ENCODE measurements at places on chromosomes 11 and 22. TPM values are rescaled to one million over a fixed set of nuclear protein-coding genes. Genes with fewer than 3 reads are reported as not detected.

The FXYD6 gene
- 78.3 TPM for polyA plus RNA-seq

DNA sequence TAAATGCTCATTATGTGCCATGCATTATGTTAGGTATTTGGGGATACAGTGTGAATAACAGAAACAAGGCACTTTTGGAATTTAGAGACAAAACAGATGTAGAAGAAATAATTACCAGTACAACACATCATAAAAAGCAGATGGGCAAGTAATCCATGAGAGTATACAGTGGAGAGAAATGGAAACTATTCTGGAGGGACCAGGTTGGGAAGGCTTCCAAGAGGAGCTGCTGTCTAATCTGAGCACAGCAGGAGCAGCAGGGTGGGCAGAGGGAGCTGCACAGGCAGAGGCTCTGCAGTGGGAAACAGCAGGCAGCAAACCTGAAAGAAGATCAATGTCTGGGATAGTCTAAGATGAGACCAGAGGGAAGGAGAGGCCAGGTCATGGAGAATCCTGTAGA is 268.7 kb upstream of the CCDC90B start:
- DNase-seq: no peak

GRCh38 chr11:20015529-20016427 is 144.5 kb downstream of the DBX1 start:
- no peak for DNase-seq

GRCh38 chr11:5928811-5929210 is 13.2 kb upstream of the OR56A3 start:
- DNase-seq: no peak

Measured in large intestine (tissue), 12 donors.